Stimulated activated CD8-positive, alpha-beta memory T cell treated with anti-CD3 and anti-CD28 coated beads, Interleukin-4, amount 100 ng/mL, for 1 hour (primary cell): ENCODE measurements at places on chromosomes 16 and 17.

GRCh38 chr16:24986512-24987303 is 28.5 kb downstream of the ARHGAP17 start:
- no peak for DNase-seq

DNA sequence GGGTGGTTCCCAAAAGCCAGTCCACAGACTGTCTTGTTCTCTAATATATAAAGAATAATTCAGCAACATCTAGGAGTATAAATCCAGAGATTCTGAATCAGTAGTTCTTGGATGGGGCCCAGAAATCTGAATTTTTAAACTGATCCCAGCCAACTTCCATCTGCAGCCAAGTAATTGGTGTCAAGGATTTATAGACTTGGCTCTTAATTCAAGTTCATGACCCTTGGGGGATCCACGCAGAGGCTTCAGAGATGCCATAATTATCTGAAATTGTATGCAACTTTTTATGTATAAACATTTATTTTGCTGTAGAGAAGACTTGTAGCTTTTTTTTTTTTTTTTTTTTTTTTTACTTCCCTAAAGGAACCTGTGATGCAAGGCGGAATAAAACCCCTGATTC is 60.6 kb downstream of the HLF start:
- DNase-seq: no peak

- DNase-seq: no peak
Observed at GRCh38 chr16:83779886-83780285, 27.9 kb upstream of the HSBP1 start.

DNA sequence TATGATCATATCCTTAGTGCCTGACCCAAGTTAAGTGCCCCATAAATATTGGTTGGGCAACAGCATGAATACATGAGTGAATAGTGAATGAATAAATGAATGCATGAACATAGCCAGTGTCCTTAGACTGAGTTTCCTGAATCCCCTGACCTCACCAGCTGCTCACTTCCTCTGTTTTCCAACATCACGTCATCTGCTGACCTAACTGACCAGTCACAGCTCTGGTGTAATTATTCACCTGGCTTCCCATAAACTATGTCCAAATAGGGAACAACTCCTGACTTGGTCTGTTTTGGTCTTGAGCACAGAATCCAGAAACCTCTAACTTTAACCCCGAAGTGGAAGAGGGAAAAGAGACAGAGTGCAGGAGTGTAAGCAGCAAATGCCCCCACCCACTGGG is 83.4 kb downstream of the ASIC2 start:
- DNase-seq: no peak

DNA sequence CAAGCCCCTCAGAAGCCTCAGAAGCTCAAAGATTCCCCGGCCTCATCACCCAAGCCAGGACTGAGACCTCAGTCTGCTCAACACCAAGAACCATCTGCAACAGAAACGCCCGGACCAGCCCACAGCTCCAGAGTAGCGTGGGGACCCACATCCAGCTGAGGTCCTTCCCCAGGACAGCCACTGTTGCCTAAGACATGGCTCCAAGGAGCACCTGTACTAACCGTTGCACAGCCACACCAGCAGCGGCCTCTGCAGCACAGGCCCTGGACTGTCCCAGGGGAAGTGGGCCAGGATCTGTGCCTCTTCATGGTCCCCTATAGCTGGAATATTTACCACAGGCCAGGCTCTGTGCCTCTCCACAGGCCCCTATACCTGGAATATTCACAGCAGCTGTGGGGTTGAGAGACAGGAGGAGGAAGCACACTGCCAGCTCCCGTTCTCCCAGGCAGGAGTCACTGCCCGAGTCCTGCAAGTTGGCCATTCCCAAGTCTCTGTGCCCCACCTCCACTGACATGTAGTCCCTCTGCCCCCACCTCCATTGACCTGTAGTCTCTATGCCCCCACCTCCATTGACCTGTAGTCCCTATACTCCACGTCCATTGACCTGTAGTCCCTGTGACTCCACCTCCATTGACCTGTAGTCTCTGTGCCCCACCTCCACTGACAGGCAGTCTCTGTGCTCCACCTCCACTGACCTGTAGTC is 38.5 kb downstream of the RPH3AL start:
- DNase-seq: no peak

DNA sequence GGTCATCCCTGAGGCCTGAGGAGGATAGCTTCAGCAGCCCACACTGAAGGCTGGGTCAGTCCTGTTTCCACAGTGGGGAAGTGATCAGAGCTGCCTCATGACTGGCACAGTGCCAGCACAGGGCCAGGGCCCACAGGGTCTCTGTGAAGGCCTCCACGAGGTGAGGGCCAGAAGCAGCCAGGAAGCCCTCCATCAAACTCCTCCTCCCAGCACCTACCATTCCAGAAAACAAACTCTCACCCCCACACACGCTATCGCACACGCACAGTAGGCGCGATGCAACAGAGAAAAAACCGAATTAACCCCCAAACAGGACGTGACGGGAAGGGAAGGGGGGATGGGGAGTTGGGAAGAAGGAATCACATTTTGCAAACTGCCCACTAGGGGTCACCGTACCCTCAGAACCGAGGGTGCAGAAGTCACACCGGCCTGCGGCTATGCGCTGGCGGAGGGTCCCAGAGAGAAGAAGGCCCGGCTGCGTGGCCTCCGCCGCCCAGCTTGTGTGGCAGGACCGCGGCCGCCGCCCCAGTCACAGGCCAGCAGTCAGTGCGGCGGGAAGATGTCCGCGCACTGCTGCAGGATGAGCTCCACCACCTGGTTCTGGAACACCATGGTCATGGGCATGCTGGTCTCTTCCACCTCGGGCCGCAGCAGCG is 37.6 kb downstream of the ARHGAP27 start:
- DNase-seq: no peak

DNA sequence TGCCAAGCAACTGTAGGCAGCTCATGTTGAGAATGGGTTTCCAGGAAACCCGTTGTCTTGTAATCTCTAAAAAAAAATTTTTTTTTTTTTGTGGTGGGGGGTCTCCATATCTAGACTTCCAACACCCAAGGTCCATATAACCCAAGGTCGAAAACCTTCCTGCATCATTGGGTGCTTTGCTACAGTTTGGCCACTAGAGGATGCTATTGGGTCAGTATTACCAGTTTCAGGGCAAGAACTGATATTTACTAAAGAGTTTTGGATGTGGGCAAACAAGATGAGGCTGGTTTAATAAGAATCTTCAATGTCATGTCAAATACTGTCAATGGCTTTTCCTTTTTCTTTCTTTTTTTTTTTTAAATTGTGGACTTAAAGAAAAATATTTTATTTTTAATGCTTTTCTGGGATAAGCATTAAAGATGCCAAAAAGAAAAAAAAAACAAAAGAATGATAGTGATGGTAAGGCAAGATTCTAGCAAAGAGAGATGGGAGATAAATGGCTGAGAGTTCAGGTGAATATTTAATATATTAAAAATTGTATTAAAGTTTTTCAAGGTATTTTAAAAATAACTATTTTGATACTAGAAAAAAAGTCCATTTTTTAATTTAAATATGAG is 62.2 kb downstream of the DHRS7C start:
- DNase-seq: no peak

DNA sequence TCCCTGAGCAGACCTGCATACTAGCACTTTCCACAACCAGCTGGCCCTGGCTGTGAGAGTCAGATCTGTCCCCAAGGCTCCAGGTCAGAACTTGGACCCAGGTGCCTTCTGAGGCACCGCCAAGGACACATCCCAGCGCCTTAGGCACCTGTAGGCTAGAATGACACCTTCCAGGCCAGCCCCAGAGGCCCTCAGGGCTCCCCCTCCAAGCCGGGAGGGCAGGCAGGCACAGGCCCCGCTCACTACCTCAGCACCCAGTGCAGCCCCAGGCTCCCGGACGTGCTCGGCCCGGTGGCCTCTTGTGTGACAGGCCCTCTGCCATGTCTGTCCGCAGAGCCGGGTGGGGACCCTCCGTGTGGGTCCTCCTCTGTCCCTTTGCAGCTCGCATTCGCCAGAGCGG is 56.3 kb upstream of the CMIP start:
- no peak for DNase-seq
